HCEC 1CT (cell line): ENCODE measurements at places on chromosomes 6 and 20.

- DNase-seq: no peak
Observed at GRCh38 chr20:17882065-17882833, 86.3 kb downstream of the SNX5 start.

- peak; percentile 93 for DNase-seq
Observed at GRCh38 chr6:119620846-119621555, 271.4 kb upstream of the MAN1A1 start.

- no peak for DNase-seq
Observed at GRCh38 chr6:41663568-41663967, 25.3 kb downstream of the MDFI start.

- no peak for DNase-seq
Observed at GRCh38 chr6:88111991-88112390, 54.2 kb downstream of the CNR1 start.

DNA sequence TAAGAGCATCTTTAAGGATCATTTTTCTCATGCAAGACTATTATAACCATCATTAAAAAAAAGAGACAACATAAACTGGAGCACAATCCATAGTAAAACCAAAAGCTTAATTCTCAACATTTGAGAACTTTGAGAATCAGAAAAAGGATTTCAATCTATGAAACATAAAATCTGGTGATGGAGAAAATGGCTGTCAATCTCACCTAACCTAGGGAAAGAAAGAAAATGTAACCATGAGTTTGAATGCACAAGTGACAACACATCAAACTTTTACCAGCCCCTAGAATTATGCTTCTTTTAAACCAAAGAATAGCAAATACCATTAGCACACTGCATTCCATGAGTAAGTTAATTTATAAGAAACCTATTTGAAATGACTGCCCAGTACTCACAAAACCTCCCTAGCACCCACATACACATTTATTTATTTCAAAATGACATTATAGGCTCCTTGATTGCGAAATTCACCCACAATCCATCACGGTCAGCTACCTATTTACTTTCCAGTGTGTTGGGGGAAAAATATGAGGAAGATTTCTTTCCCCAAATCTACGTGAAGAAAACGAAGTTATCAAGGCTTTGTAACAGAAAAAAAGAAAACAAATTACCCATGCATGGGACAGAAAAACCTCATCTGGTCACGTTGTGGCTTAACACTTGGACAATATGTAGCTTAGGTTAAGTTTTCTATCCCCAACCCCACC, 828 bp downstream of the ASCC3 start:
- peak; percentile 29 for DNase-seq

DNA sequence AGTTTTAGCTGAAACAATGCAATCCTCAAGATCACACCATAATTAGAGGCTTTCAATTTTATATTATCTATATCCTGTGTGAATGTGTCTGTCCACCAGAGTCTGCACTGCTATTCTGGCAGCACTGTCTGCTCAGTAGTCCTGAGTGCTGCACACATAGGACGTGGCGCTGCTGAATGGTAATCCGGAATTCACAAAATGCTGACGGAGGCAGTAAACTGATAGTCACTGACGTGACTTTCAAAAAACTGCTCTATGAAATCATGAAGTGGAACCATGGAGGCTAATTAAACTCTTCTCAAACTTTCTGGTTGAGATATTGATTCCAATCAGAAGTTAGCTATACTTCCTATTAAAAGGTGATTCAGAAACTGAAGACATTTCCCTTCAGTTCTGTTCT, 190.8 kb upstream of the NOX3 start:
- no peak for DNase-seq

DNA sequence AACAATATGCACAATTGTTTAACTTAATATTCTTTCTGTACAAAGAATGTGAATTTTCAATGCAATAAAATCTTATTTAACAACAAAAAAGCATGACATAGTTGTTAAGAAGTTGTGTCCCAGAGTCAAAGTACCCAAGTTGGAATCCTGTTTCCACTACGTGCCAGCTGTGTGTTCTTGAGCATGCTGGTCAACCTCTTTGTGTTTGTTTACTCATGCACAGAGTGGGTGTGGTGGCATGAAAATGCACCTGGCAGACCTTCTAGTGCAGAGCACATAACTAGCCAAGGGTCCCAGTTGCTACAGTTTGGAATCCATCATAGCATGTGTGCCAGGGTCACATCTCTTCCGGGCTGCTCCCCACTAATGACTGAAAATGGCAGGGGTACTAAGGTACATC, 24.7 kb upstream of the MOCS1 start:
- no peak for DNase-seq

- DNase-seq: peak; percentile 62
Observed at GRCh38 chr6:110826236-110827129, 11.2 kb upstream of the CDK19 start.

GRCh38 chr6:157761331-157761921, 61.6 kb upstream of the SNX9 start:
- peak; percentile 76 for DNase-seq

DNA sequence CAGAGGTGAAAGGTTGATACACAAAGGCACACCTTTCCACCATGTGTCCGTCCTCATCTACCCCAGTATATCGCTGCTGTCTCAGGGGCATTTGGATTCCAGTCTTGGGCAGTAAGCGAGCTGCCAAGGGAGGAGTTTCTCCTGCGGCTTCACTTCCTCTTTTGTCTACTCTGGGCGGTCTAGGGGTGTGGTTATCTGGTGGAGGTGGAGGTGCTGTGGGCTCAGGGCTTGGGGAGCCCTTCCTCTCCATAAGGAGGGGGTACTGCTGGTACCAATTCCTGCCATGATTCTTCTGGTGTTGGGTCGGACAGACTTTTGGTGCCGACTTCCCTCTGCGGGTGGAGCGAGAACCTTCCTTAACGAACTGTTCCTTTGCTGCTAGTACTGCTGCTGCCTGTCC, 31.9 kb upstream of the FABP7 start:
- DNase-seq: no peak

- no peak for DNase-seq
Observed at GRCh38 chr6:761997-762396, 69.1 kb upstream of the EXOC2 start.

DNA sequence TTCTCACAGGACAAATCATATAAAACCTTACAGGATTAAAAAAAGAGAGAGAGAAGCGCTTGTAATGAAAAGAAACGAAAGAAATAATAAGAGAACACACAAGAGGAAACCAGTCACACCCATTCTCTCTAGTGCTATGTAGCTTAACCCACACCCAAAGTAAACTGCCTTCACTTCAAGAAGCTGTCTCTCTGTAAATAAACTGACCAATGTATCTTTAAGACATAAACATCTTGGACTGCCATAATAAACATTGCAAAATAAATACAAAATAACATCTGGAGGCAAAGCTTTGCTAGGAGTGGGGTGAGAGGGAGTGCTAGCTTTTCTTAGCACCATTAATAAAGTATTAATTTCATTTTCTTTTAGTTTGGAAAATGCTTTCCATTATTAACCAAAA, 61.6 kb upstream of the RNF146 start:
- DNase-seq: peak; percentile 36
